ENCODE measurements at places on chromosomes 5 and 9.

DNA sequence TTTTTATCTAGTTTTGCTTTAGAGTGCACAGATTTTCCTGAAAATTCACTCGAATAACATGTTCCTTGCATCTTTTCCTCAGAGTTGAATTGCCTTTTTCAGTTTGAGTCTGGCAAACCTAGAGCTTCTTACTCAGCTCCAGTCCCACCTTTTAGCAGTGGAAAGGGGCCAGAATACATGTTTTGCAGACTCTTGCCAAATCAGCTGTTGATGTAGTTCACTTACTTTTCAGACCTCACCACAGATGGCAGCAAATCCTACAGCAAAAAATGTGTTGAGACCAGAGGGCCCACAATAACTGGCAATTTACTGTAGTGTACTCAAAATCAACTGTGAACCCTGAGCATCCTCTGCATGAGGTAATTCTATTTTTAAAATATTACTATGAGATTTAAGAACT, 545.2 kb upstream of the ACO1 start:
- no peak for DNase-seq

DNA sequence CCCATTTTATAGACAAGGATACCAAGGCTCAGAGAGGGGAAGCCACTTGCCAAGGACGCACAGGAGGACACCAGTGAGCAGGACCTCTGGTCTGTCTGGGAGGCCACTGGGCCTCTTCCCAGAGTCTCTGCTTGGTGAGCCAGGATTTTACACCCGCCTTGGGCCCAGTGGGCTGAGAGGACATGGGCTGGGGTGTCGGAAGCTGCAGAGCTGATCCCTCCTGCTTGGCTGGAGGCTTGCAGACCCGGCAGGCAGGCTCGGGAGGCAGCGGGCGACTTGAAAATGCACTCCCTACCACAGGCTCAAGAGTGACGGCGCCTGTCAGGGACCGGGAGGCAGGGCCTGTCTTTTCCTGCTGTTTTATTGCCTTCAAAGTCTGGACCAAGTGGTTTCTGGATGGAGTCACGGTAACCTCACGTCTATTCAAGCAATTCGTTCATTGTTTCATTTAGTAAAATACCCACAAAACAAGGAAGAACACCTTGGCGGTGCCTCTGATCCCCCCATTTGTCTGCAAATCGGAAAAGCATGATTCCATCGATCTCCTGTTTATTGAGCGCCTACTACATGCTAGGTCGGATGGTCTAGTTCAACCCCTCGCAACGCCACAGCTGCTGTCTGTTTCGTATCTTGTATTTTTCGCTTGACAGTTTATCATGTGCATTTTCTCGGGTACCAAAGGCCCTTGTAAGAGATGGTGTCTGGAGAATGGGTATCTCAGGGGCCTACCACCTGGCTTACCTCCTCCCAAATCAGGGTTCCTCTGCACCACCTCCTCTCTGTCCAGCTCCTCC, 108.1 kb upstream of the IER5L start:
- DNase-seq = no peak

- DNase-seq = peak; percentile 92
Measured at GRCh38 chr9:89318123-89319014, at the start of gene SECISBP2. Gene SECISBP2 (plus strand): TSS chr9:89318500. CDS start chr9:89318577, 77 bp downstream.

DNA sequence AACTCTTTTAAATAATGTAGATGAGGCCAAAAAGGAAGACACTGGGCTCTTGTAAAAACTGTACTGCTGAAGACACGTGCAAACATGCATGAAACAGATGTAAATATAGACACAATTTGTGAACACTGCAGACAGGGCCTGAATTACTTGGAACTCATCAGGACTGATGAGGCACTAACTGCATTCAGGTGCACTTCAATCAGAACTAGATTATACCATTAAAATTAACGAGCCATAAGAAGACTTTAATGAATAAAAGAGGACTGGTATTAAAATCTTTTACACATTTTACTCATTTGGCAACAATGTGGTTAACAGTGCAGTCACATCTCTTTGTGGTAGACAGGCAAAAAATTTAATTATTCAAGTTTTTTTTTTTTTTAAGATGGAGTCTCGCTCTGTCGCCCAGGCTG, 13.4 kb upstream of the ZCCHC9 start:
- no peak for DNase-seq

- no peak for DNase-seq
Measured at GRCh38 chr9:84482607-84483006, 142.0 kb upstream of the SLC28A3 start.

DNA sequence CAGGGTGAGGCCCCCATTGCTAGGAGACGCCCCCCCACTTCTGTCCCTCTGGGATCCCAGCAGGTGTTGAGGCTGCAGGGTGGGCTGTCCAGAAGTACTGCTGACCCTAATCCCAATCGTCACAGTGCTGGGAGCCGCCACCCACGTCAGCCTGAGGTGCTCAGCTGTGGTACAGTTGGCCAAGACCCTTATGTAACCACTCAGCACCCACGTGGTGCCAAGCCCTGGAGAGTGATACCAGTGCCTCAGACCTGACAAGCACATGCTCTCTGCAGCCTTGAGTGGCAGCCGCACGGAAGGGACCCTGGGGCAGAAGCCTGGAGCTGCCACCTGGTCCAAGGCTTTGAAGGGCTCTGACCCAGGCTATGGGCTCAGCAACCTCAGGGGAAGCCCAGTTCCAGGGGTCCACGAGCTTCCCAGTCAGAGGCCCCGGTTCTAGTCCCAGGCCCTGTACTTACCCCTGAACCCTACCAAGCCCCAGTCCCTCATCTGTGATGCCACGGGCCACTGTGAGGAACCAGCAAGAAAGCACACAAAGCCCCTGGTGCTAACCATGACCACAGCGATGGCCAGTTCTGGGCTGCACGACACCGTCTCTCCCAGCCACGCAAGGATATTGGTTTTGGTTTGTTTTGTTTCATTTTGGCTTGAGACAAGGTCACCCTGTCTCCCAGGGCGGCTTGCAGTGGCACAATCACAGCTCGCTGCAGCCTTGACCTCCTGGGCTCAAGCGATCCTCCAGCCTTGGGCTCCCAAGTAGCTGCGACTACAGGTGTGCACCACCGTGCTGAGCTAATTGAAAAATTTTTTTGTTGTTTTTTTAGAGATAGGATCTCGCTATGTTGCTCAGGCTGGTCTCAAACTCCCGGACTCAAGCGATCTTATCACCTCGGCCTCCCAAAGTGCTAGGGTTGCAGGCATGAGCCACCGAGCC, 50.7 kb downstream of the DBH start:
- DNase-seq = no peak

GRCh38 chr9:94622087-94622800, 17.1 kb downstream of the FBP1 start:
- DNase-seq = no peak

DNA sequence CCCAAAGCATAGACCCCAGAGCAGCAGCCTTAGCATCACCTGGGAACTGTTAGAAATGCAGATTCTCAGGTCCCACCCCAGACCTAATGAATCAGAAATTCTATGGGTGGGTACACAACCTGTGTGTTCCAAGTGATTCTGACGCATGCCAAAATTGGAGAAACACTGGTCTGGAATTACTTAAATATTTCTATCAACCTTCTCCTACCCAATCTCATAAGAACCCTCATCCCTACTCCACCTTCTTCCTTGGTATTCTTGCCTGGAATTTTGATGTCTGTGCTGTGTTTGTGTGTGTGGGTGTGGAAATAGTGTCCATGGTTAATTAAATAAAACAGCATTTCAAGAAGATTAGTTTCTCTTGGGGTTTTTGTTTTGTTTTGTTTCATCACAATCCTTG, 111.8 kb downstream of the CEMIP2 start:
- DNase-seq = no peak
